Posterior cingulate gyrus (tissue), 11 donors: ENCODE measurements at places on chromosomes 5 and 9.

DNA sequence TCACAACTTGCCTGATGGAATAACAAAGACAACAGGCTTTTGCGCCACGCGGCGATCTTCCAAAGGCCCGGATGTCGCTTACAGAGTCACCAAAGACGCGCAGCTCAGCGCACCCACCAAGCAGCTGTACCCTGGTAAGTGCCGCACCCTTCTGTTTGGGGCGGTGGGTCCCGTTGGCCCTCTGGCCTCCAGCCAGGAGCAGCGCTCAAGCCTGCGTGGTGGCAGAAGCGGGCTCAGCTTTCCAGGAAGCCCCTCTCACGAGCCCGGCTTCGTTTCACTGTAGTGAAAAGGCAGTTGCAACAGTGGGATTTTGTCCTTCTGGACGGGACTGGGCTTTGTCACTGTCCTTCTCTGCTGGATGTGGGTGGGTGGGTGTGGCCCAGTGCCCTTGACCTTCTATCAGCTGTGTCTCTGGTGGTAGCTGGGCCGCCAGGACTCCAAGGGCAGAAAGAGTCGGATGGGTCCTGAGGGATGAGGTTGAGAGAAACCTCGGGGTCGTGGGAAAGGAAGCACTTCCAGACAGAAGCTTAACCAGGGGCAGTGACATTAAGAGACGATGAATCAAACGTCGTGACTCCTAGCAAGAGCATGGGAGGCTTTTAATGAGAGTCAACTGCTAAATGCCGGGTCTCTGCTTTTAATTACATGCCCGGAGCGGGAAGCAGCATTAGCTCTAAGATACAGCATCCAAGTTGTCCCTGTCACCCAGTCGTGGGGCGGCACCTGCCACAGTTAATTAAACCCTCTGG lies 49.5 kb downstream of the COL5A1 start:
- DNase-seq: no peak

DNA sequence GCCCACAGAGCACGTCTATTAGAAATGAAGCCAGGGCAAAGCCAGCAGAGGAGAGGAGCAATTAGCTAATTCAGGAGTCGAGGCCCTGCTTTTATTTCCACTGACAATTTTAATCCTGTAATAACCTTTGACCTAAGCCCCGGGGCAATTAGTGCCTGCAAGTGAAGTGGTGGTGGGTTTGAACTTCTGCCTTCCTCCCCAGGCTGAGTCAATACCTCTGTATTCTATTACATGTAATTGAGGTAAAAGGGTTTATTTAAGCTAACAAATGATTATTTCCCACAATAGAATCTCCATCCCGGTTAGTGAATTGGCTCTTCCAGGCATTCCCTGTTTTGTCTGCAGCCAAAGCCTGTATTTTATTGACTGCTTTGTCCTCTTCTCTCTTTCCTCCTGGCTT lies 49.9 kb downstream of the FGF18 start:
- no peak for DNase-seq

DNA sequence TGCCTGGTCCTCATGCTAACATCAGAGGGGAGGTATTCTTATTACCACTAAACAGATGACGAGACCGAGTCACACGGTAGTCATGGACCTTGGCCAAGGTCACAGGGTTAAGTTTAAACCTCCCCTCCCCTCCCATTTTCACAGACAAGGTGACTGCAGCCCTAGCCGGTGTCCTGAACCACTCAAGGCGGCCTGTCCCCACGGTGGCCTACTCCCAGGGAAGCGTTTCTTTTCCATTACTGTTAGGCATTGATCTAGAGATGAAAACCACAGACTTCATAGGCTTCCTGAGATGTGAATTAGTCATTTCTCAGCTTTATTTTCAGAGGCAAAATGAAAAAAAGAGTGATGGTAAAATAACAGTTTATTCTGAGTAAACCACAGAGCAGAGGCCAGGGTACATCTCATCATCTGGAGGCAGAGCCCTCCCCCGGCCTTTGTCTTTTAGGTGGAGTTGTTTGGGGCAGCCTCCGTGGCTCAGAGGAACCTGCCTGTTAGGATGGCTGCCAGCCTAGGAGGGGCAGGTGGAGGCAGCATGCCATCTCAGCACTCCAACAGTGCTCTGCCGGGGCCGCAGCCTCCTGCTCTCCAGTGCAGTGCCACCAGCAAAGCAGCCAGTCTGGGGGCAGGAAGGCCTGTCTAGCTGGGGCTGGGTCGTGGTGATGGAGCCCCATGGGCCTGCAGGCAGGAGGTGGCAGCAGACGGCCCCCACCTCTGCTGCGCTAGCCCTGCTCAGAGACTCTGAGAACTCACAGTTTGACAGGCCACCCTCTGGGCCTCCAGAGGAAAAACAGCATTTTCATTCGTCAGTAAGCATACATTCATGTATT lies 71.2 kb downstream of the RAPGEF1 start:
- DNase-seq: no peak

- DNase-seq: no peak
Observed at GRCh38 chr5:37198842-37199241, 50.3 kb downstream of the CPLANE1 start.

DNA sequence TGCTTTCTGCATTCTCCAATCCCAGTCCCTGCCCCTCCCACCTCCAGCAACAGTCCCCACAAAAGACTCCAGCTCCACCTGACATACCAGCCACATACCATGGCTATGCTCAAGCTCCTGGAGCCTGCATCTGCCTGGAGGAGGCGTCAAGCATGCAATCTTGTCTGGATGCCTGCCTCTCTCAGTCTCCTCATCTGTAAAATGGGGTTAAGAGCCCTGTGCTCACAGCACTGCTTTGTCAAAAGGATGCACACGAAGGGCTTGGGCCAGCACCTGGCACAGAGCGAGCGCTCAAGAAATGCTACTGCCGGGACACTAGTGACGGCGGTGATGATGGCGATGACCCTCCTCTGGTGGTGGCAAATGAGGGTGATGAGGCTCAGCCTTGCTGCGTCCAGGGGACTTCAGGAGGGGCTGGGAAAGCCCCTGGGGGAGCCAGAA lies 202.9 kb upstream of the IER5L start:
- DNase-seq: no peak

GRCh38 chr5:80662108-80662507 lies 7.3 kb upstream of the DHFR start:
- DNase-seq: no peak

DNA sequence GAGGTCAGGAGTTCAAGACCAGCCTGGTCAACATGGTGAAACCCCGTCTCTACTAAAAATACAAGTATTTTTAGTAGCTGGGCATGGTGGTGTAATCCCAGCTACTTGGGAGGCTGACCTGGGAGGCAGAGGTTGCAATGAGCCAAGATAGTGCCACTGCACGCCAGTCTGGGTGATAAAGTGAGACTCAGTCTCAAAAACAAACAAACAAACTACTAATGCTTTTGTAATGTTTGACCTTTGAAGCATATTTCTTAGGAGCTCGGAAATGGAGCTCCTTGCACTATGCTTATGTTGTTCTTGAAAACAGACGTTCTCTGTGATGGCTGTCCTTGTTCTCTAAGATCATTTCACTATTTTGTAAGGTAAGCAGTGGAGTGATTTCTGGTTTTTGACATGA lies 6.0 kb downstream of the F2RL2 start:
- no peak for DNase-seq

GRCh38 chr9:14238079-14238478 lies 75.9 kb downstream of the NFIB start:
- no peak for DNase-seq

DNA sequence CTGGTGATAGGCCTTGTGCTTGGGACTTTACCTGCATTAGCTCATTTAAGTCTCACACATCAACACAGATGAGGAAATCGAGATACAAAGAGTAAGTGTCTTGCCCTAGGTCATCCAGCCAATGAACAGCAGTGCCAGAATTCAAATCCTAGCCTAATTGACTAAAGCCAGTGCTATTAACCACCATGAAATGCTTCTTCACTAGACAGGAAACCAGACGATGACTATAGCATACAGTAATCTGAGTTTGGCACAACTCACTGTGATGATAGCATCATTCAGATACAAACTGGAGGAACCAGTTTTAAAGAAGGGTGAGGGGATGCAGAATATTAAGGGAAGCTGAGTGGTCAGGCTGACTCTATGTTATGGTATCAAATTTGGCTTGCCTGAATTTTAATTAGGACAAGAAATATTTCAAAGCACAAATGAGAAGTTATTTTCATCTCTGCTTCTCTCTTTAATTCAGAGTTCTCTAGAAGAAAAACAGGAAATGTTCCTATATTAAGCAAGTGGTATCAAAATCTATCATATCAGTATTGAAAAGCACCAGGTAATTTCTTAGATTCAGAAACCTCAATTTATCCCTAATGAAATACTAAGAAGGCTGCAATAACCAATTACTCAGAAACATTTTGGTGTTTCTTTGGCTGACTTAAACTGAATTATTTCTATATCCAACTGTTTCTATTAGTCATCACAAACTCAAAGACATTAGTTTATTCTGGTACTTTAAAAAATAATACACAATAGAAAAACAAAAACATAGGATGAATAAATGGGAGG lies 147.0 kb upstream of the RASA1 start:
- no peak for DNase-seq

- DNase-seq: peak; percentile 62
Observed at GRCh38 chr5:141870871-141871270, 7.3 kb downstream of the PCDH1 start.
